Progenitor cell of endocrine pancreas (in vitro differentiated cells): ENCODE measurements at places on chromosomes 4 and X.
A peak's percentile ranks its signal among the peaks of the same experiment; 100 is the strongest.

DNA sequence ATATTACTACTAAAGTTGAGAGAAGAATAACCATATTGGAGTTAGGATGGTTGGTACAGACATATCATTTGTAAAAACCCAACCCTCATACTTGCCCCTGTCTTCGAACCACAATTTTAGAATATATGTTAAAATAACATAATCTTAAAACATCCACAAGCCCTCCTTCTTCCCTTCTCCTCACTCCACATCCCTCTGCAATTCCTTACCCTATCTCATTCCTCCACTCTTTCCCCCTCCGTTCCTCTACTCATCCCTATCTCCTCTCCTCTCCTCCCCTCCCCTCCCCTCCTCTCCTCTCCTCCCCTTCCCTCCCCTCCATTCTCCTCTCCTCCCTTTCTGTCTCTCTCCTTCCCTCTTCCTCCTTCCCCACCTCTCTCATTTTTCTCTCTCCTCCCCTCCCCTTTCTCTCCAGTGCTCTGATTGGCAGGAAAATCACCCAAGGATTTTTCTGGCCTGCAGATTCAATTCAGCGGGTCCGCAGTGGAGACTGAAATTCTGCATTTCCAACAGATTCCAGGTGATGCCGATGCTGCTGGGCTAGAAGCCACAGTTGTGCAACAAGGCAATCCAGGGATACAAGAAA lies 17.4 kb upstream of the ODAM start:
- no peak overlapping the region for H3K27ac ChIP-seq
- H3K27me3 ChIP-seq: no peaks in the 10 kb centered on the region
- no peak overlapping the region for H3K4me3 ChIP-seq
- DNase-seq: no peak
- H3K36me3 ChIP-seq: no peaks in the 10 kb centered on the region

- H3K4me3 ChIP-seq: no peak overlapping the region
- H3K27ac ChIP-seq: no peak overlapping the region
- no peak for DNase-seq
- H3K36me3 ChIP-seq: no peaks in the 10 kb centered on the region
- no peaks in the 10 kb centered on the region for H3K4me1 ChIP-seq
These were observed 205.2 kb upstream of the CASK start for GRCh38 chrX:42128587-42128986.

DNA sequence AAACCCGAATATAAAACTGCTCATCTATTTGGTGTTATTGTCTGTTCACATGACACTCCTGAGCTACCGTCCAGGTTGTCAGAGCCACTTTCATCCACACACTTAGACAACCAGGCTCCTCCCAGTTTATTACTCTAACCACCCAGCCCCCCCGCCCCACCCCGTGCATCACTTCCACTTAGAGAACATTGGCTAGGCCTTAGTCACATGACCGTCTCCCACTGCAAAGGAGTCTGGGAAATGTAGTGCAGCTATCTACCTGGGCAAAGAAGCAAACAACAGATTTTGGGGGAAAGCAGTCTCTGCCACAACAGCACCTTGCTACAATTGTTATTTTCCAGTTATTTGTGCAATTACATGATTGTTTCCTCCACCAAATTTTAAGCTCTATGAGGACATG lies 57.6 kb upstream of the RBPJ start:
- no peak for DNase-seq
- no peaks in the 10 kb centered on the region for H3K4me1 ChIP-seq
- H3K4me3 ChIP-seq: no peak overlapping the region
- no peaks in the 10 kb centered on the region for H3K36me3 ChIP-seq

GRCh38 chrX:25853002-25853479 lies 285.1 kb upstream of the MAGEB18 start:
- H3K36me3 ChIP-seq: no peaks in the 10 kb centered on the region
- no peak overlapping the region for H3K4me3 ChIP-seq
- no peak for DNase-seq
- no peaks in the 10 kb centered on the region for H3K4me1 ChIP-seq

GRCh38 chrX:100593581-100593980 lies 8.8 kb downstream of the TNMD start:
- no peak overlapping the region for H3K4me3 ChIP-seq
- no peak overlapping the region for H3K27ac ChIP-seq
- no peaks in the 10 kb centered on the region for H3K27me3 ChIP-seq
- DNase-seq: no peak

GRCh38 chrX:150841456-150842197 lies 56.8 kb downstream of the CD99L2 start:
- H3K4me1 ChIP-seq: peaks cover 12% of the 10 kb centered on the region
- H3K27me3 ChIP-seq: no peaks in the 10 kb centered on the region
- no peak overlapping the region for H3K27ac ChIP-seq
- H3K4me3 ChIP-seq: no peak overlapping the region

DNA sequence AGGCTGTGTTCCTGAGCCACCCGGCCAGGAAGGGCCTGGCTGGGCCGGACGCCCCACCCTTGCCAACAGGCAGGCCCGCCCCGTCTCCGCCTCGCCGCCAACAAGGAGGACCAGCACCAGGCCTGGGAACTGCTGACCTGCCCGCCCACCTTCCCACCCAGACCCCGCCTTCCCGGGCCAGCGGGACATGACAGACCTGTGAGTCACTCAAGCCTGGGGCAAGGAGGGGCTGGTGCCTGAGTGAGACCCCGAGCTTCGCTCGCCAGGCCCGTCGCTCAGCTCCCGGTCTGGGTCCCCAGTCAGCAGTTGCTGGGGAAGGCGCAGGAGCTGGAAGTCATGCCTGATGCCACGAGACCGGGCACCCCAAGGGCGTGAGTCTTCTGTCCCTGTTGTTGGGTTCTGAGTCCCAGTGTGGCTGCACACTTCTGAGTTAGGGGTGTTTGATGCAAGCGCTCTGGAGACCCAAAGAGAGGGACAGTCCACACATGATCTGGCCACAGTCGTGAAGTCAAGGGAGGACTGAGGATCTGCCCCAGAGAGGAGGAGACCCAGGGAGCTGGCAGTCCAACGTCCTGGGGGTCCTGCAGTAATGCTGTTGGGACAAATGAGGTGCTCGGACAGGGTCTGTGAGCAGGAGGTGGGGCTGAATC lies at the start of gene DNASE1L1:
DNASE1L1 (minus strand) TSS at position 33 of the 650 bp plus-strand sequence. CDS start 3,686 bp downstream, outside the sequence.
- no peaks in the 10 kb centered on the region for H3K27me3 ChIP-seq
- peak; percentile 63 for DNase-seq
- peaks cover 6% of the 10 kb centered on the region for H3K4me1 ChIP-seq
- H3K27ac ChIP-seq: peak within 1 kb of the TSS; percentile 89
- peaks cover 5% of the 10 kb centered on the region for H3K36me3 ChIP-seq
- peak within 1 kb of the TSS; percentile 65 for H3K4me3 ChIP-seq

- no peaks in the 10 kb centered on the region for H3K36me3 ChIP-seq
- no peak overlapping the region for H3K27ac ChIP-seq
- peaks cover 4% of the 10 kb centered on the region for H3K4me1 ChIP-seq
- no peak overlapping the region for H3K4me3 ChIP-seq
- H3K27me3 ChIP-seq: no peaks in the 10 kb centered on the region
These were observed 1242.8 kb upstream of the DIAPH2 start for GRCh38 chrX:95441836-95442235.

DNA sequence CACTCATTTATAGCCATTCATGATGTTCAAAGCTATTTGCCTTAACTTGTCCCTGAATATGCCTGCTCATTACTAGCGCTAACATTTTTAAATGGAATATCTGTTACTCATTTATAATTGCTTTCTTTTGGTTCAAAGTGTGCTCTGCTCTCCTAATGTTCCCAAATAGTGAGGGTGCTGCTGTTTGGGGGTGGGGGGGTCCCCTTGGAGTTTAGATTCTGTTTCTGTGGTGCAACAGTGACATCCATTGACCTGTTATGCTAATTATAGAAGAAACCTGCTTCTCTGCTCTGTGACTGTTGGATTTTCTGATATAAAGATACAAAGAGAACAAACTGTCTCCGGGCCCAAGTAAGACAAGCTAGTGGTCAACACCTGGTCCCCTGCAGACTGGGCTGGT lies 222.4 kb downstream of the SHROOM3 start:
- H3K4me1 ChIP-seq: no peaks in the 10 kb centered on the region
- peaks cover 2% of the 10 kb centered on the region for H3K36me3 ChIP-seq
- peaks cover 6% of the 10 kb centered on the region for H3K27me3 ChIP-seq

DNA sequence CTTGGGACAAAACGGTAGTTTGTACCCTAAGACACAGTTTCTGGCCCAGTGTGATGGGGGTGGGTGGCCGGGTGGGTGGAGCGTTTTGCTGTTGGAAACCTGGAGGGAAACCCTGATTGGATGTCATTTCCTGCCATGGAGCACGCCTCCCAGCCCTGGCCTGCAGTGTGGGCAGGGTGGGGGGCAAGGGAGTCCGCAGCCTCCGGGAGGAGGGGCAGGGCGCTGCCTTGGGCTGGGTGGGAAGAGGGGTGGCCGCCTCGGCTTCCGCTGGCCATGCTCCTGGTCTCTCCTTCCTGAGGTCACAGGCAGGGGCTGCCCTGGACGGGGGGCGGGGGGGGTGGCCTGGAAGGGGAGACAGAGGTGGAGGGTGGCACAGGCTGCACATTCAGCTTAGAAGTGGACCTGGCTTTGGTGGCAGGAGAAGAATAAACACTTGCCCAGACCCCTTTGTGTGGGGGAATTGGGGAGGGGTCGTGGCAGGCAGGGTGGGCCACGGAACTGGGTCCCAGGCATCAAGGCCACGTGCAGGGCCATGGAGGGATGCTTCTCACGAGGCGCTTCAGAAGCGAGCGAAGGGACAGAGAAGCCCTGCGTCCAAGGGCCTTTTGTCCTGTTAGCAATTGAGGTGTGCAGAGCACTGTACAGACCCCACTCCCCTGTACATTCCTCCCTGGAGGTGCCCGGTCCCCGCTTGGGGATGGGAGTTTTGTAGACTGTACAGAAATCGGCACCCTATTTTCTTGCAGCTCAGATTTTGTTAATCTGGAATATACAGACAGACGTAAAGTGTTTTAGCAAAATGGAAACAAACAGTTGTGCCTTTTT lies 6.2 kb downstream of the NAT8L start:
- H3K27ac ChIP-seq: no peak overlapping the region
- no peak for DNase-seq
- H3K36me3 ChIP-seq: peaks cover 3% of the 10 kb centered on the region
- no peak overlapping the region for H3K4me3 ChIP-seq

GRCh38 chr4:142386449-142386848 lies 459.7 kb downstream of the INPP4B start:
- H3K4me1 ChIP-seq: no peaks in the 10 kb centered on the region
- H3K27me3 ChIP-seq: no peaks in the 10 kb centered on the region
- no peaks in the 10 kb centered on the region for H3K36me3 ChIP-seq
- no peak overlapping the region for H3K4me3 ChIP-seq
- H3K27ac ChIP-seq: no peak overlapping the region

DNA sequence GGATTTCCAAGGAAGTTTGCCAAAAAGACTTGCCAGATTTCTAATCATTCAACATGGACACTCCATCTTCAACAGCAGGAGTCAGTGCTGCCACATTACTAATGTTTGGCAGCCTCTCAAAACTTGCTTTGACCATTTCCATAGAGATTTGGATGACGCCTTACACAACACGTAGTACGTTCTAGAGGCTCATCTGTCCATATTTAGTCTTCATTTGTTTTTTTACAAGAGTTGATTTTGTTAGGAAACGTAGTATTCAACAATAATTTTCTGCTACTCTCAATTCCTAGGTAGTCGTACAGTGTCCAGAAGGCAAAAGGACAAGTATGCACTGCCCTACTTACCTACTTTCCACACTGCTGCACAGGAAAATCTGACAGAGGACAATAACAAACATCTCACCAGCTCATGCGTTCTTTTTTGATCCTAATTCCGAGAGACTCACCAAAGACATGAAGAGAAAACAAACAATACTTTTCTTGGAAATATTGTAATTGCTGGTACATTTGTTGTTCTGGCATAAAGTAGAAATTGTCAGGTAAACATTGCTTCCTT lies 117.3 kb downstream of the SNCA start:
- peaks cover 3% of the 10 kb centered on the region for H3K4me1 ChIP-seq
- no peak overlapping the region for H3K4me3 ChIP-seq
- H3K27me3 ChIP-seq: no peaks in the 10 kb centered on the region
- no peak for DNase-seq

GRCh38 chrX:37942170-37942569 lies 64.2 kb upstream of the SYTL5 start:
- H3K4me1 ChIP-seq: no peaks in the 10 kb centered on the region
- no peak for DNase-seq
- no peaks in the 10 kb centered on the region for H3K27me3 ChIP-seq
- H3K4me3 ChIP-seq: no peak overlapping the region
- no peak overlapping the region for H3K27ac ChIP-seq

GRCh38 chrX:153685751-153686696 lies 1.7 kb upstream of the SLC6A8 start:
- no peak overlapping the region for H3K4me3 ChIP-seq
- no peaks in the 10 kb centered on the region for H3K27me3 ChIP-seq
- no peaks in the 10 kb centered on the region for H3K36me3 ChIP-seq
- no peak for DNase-seq

DNA sequence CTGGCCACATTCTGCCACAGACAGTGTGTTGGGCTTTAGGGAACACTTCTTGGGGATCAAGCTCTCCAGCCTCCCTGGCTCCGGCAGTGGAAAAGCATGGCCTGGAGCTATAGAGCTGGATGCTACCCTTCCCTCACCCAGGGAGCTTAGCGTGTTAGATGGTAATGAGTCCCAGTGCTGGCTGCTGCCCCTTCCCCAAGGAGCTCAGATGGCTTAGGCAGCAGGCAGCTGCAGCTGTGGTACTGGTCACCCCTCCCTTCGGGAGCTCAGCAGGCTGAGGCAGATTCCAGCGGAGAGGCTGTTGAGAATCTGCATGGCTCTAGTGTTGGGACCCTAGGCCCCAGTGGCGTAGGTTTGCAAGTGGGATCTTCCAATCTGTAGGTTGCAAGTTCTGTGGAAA lies 19.5 kb downstream of the TMEM144 start:
- no peak overlapping the region for H3K4me3 ChIP-seq
- H3K27me3 ChIP-seq: no peaks in the 10 kb centered on the region
- H3K36me3 ChIP-seq: peaks cover 16% of the 10 kb centered on the region

- H3K27ac ChIP-seq: no peak overlapping the region
- H3K27me3 ChIP-seq: no peaks in the 10 kb centered on the region
- H3K4me1 ChIP-seq: peaks cover 20% of the 10 kb centered on the region
- H3K4me3 ChIP-seq: no peak overlapping the region
These were observed 134.9 kb downstream of the CORIN start for GRCh38 chr4:47703008-47703407.

DNA sequence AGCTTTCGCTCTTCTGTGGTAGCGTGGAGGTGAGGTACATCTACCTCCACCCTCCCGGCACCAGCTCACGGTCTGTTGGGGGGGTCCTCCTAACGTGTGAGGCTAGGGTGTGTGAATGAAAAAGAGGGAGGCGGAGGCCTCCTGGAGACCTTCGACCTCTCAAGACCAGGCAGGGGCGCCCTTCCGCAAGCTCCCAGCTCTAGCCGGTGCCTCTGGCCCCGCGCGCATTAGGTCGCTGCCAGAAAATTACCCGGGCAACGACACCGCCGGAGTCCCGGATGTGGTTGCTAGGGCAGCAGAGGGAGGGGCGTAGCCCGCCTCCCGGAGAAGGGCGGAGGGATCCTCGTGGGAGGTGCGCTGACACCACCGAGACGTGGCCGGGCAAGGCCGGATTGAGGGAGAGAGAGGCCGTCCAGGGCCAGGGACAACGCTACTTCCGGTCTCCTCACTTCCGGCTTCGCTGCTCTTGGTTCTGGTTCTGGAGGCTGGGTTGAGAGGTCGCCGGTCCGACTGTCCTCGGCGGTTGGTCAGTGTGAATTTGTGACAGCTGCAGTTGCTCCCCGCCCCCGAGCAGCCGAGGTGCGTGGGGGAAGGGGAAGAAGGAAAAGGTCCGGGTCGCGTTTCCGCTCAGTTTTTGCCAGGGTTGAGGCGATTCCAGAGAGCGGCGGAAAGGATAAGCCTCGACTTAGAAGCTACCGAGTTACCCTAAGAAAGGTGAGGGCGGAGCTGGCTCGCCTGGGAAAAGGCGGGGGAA lies at the start of the genes ARFIP1 and TIGD4:
ARFIP1 (plus strand) TSS at position 442 of the 754 bp plus-strand sequence. CDS start 49,680 bp downstream, outside the sequence.
TIGD4 (minus strand) TSS at position 218 of the 754 bp plus-strand sequence. CDS start 8,726 bp downstream, outside the sequence.
- peak within 1 kb of the TSS; percentile 100 for H3K27ac ChIP-seq
- peak within 1 kb of the TSS; percentile 100 for H3K4me3 ChIP-seq
- no peaks in the 10 kb centered on the region for H3K27me3 ChIP-seq
- no peaks in the 10 kb centered on the region for H3K36me3 ChIP-seq
- peak; percentile 96 for DNase-seq
- H3K4me1 ChIP-seq: peaks cover 35% of the 10 kb centered on the region
